ENCODE measurements at places on chromosomes 5 and 9.
A peak's percentile ranks its signal among the peaks of the same experiment; 100 is the strongest.

GRCh38 chr9:71721855-71722254 lies 46.5 kb downstream of the CEMIP2 start:
- peaks cover 3% of the 10 kb centered on the region for H3K4me1 ChIP-seq
- H3K27ac ChIP-seq: no peak overlapping the region
- H3K27me3 ChIP-seq: no peaks in the 10 kb centered on the region
- no peak overlapping the region for H3K4me3 ChIP-seq
- no peak for DNase-seq
- H3K36me3 ChIP-seq: peaks cover 87% of the 10 kb centered on the region

DNA sequence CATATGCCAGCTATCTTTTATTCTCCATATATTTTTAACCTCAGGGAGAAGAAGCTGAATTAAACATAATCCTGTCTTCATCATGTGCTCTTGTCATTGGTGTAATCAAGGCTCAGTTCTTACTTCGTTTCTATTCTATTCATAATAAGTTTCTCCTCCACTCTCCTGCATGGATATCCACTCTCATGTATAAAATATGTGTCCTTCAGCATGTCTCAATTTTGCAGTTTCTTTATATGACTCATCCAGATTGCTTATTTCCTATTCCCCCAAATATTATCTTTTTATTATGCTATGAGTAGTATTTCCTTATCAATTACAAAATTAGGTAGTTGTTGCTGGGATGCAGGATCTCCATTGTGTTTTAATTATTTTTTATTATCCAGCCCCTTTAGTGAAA lies 643.7 kb upstream of the ACO1 start:
- H3K27ac ChIP-seq: no peak overlapping the region
- DNase-seq: no peak
- no peaks in the 10 kb centered on the region for H3K27me3 ChIP-seq
- H3K4me1 ChIP-seq: no peaks in the 10 kb centered on the region
- no peak overlapping the region for H3K4me3 ChIP-seq

DNA sequence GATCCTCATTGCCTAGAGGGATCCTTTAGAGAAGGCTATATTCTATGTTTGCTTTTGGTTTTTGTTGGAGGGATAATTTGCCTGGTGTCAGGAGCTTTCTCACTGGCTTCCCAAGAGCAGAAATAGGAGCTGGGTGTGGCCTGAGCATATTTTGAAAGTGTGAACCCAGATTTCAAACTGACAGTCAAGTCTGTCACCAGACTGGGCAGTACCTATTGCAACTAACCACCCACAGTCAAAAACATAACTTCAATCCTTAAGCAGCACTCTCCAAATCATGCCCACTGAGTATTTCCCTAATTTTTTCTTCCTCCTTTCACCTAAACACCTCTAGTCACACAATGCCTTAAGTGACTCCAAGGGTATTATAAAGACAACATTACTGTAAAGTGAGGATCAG lies 278.4 kb downstream of the EBF1 start:
- no peaks in the 10 kb centered on the region for H3K27me3 ChIP-seq
- H3K4me1 ChIP-seq: peaks cover 26% of the 10 kb centered on the region
- peaks cover 18% of the 10 kb centered on the region for H3K36me3 ChIP-seq
- peak overlapping the region; percentile 23 for H3K27ac ChIP-seq
- no peak for DNase-seq
- H3K4me3 ChIP-seq: no peak overlapping the region

- no peak overlapping the region for H3K4me3 ChIP-seq
- DNase-seq: no peak
- H3K27ac ChIP-seq: no peak overlapping the region
- no peaks in the 10 kb centered on the region for H3K36me3 ChIP-seq
Observed at GRCh38 chr5:155056644-155057269, 43.2 kb downstream of the KIF4B start.

DNA sequence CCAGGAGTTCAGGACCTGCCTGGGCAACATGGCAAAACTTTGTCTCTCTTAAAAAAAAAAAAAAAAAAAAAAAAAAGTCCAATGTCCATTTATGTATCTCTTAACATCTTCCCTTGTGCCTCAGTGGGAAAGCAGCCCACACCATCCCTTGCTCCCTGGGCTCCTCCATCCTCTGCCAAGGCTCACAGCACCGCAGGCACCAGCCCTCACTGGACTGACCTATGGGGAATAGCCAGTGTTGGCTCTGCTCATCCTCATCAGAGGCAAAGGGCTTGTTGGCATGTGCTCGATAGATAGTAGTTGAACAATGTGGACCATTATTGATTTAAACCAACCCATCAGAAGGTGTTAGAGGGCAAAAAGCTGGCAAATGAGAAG lies 61.8 kb upstream of the LRRTM2 start:
- H3K4me1 ChIP-seq: peaks cover 8% of the 10 kb centered on the region
- H3K27me3 ChIP-seq: no peaks in the 10 kb centered on the region
- H3K4me3 ChIP-seq: no peak overlapping the region

- peaks cover 10% of the 10 kb centered on the region for H3K36me3 ChIP-seq
- DNase-seq: no peak
- H3K4me1 ChIP-seq: no peaks in the 10 kb centered on the region
- no peaks in the 10 kb centered on the region for H3K27me3 ChIP-seq
- no peak overlapping the region for H3K4me3 ChIP-seq
Observed at GRCh38 chr5:179406031-179406961, 61.0 kb upstream of the ADAMTS2 start.

DNA sequence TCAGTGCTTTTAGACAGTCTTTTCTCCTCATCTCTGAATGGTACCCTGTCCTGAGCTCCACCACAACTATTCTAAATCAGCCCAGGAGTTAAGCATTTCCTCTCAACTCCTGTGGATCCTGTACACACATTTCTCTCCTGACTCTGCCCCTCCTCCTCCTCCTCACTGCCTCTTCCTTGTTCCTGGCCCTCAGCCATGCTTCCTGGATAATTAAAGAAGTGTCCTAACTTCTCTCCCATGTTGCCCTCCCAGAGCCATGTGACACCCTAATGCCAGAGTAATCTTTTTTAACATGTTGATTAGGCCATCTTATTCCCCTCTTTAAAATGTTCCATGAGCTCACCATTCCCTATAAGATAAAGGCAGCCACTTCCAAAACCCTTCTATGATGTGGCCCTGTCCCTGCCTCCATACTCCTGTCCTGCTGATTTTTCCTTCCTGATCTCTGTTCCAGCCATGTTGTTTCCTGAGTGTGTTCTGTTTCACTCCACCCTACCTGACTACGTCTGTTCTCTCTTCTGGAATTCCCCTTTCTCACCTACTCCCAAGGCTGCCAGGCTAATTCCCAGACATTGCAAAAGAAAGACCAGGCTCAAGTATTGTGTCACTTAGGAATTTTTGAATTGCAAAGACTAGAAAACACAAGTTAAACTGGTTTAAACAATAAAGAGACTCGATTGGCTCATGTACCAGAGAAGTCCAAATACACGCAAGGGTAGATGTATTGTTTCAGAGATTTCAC lies 295.2 kb downstream of the MAST4 start:
- H3K27me3 ChIP-seq: peaks cover 14% of the 10 kb centered on the region
- no peak overlapping the region for H3K27ac ChIP-seq
- no peaks in the 10 kb centered on the region for H3K4me1 ChIP-seq
- H3K4me3 ChIP-seq: no peak overlapping the region

- H3K36me3 ChIP-seq: peaks cover 3% of the 10 kb centered on the region
- H3K27ac ChIP-seq: no peak overlapping the region
- no peak for DNase-seq
- no peak overlapping the region for H3K4me3 ChIP-seq
Observed at GRCh38 chr5:116495786-116496357, 78.8 kb downstream of the SEMA6A start.

GRCh38 chr5:59173578-59173977 lies 590.7 kb downstream of the RAB3C start:
- H3K4me1 ChIP-seq: no peaks in the 10 kb centered on the region
- H3K27ac ChIP-seq: no peak overlapping the region
- no peak overlapping the region for H3K4me3 ChIP-seq
- H3K36me3 ChIP-seq: no peaks in the 10 kb centered on the region
- DNase-seq: no peak

DNA sequence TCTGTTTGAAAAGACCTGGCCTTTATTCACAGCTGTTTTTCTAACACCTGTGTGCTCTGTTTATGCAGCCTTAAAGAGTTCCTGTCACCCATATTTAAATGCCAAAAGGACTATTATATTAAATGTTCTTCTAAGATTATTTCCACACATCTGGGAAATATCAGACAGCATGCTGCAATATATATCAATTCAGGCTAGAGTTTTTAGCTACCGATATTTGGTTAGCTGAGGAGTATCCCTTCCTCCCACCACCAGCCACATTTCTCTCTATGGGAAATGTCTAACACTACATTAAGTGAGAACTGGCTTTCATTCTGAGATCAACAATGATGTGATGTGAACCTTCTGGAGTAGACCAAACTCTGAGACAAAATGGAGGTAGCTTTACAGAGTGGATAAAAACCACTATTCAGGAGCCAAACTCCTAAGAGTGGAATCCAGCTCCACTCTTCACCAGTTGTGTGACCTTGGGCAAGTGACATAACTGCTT lies 509.2 kb downstream of the ZNF608 start:
- no peak overlapping the region for H3K27ac ChIP-seq
- no peak for DNase-seq
- peaks cover 2% of the 10 kb centered on the region for H3K27me3 ChIP-seq
- no peaks in the 10 kb centered on the region for H3K4me1 ChIP-seq
- H3K4me3 ChIP-seq: no peak overlapping the region

DNA sequence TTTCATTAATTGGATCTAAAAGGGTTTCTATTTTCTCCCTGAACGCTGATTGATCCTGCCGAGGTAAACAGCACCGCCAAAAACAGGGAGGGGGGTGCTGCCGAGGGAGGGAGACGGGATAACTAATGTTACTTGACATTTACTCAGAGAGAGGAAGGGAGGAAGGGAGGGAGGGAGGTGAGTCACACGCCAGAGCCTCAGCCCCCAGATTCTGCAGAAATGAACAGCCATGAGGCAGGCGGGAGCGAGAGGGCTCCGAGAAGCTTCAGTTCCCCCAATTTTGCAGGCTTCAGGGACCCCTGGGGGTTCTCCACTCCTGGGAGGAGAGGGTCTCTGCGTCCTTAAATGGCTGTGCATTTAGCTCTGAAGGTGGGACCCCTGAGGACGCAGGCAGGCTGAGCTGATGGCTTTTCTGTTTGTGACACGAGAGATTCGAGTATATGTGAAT lies 59.1 kb upstream of the IER5L start:
- H3K27ac ChIP-seq: peak overlapping the region; percentile 98
- H3K4me1 ChIP-seq: peaks cover 80% of the 10 kb centered on the region
- no peaks in the 10 kb centered on the region for H3K36me3 ChIP-seq
- no peaks in the 10 kb centered on the region for H3K27me3 ChIP-seq
- DNase-seq: peak; percentile 70

GRCh38 chr5:139492700-139493192 lies 10.2 kb upstream of the STING1 start:
- no peaks in the 10 kb centered on the region for H3K36me3 ChIP-seq
- peaks cover 24% of the 10 kb centered on the region for H3K4me1 ChIP-seq
- H3K4me3 ChIP-seq: peak overlapping the region; percentile 11
- peak overlapping the region; percentile 43 for H3K27ac ChIP-seq
- DNase-seq: no peak

DNA sequence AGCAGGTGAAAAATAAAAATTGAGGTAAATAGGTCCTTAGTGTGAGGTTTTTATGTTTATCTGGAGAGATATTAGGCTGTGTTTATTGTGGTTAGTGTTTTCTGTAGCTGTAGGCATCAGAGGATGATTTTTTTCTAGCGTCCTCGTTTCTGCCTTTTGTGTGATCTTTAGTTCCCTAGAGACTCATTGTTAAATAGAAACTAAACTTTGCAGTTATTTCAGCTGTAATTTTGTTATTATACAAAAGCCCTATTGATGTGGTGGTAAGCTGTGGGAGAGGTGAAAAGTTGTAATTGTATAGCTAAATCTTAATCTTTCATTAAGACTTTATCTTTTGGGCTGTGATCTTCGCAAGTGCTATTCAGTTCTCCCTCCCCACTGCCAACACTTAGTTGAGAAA lies 340.3 kb downstream of the CYLC2 start:
- H3K36me3 ChIP-seq: no peaks in the 10 kb centered on the region
- H3K4me3 ChIP-seq: no peak overlapping the region
- H3K27me3 ChIP-seq: no peaks in the 10 kb centered on the region
- no peak for DNase-seq

- DNase-seq: no peak
- no peak overlapping the region for H3K4me3 ChIP-seq
- no peaks in the 10 kb centered on the region for H3K27me3 ChIP-seq
- no peak overlapping the region for H3K27ac ChIP-seq
- peaks cover 9% of the 10 kb centered on the region for H3K36me3 ChIP-seq
- H3K4me1 ChIP-seq: no peaks in the 10 kb centered on the region
Observed at GRCh38 chr5:26641492-26641891, 396.9 kb downstream of the CDH9 start.

GRCh38 chr9:121499427-121500164 lies at the start of gene GGTA1:
GGTA1 (minus strand) TSS chr9:121499844; CDS start chr9:121467922, 31,922 bp downstream.
- H3K36me3 ChIP-seq: peaks cover 9% of the 10 kb centered on the region
- peaks cover 70% of the 10 kb centered on the region for H3K27me3 ChIP-seq
- DNase-seq: no peak
- H3K4me1 ChIP-seq: peaks cover 12% of the 10 kb centered on the region
- H3K27ac ChIP-seq: no peak within 1 kb of the TSS
- H3K4me3 ChIP-seq: peak within 1 kb of the TSS; percentile 77

- peaks cover 10% of the 10 kb centered on the region for H3K27me3 ChIP-seq
- DNase-seq: no peak
- no peak overlapping the region for H3K4me3 ChIP-seq
- no peak overlapping the region for H3K27ac ChIP-seq
- no peaks in the 10 kb centered on the region for H3K4me1 ChIP-seq
- no peaks in the 10 kb centered on the region for H3K36me3 ChIP-seq
Observed at GRCh38 chr5:1919750-1920149, 37.0 kb upstream of the IRX4 start.

GRCh38 chr9:79053598-79053997 lies 518.2 kb upstream of the TLE4 start:
- H3K4me1 ChIP-seq: no peaks in the 10 kb centered on the region
- H3K27me3 ChIP-seq: peaks cover 3% of the 10 kb centered on the region
- H3K4me3 ChIP-seq: no peak overlapping the region
- no peaks in the 10 kb centered on the region for H3K36me3 ChIP-seq

DNA sequence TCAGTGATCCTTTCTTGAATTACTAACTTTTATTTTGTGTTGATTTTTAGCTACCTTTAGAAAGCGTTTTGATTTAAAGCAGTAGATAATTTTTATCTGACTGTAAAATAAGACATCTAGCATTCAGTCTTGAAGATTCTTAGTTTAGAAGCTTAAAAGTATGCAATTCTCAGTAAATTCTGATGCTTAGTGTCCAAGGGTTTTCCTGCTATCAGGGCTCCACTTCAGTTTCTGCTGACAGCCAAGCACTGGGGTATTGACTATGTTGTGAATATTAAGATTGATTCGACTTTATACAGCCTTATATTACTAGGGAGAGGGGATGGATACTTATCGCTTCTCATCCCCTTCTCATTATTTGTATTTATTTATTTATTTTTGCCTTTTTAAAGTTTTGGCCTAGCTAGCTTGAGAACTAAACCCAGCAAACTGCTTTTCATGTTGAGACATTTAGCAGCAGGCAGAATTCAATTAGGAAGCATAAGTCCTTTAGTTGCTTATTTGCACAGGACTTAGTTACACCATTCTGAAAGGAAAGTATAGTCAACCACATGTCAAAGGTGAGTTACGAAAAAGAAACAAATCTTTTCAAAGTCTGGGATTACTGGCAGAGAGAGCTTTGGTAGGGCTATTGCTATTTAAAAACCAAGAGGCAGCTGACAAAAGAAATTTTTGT lies 2.9 kb downstream of the PBX3 start:
- H3K27me3 ChIP-seq: no peaks in the 10 kb centered on the region
- peaks cover 37% of the 10 kb centered on the region for H3K4me1 ChIP-seq
- H3K4me3 ChIP-seq: no peak overlapping the region
- DNase-seq: no peak
- peak overlapping the region; percentile 41 for H3K27ac ChIP-seq
- no peaks in the 10 kb centered on the region for H3K36me3 ChIP-seq

- no peaks in the 10 kb centered on the region for H3K4me1 ChIP-seq
- no peaks in the 10 kb centered on the region for H3K36me3 ChIP-seq
- H3K27ac ChIP-seq: no peak overlapping the region
- no peaks in the 10 kb centered on the region for H3K27me3 ChIP-seq
Observed at GRCh38 chr9:22427226-22427880, 19.3 kb upstream of the DMRTA1 start.

Measured in naive thymus-derived CD8-positive, alpha-beta T cell (primary cell).